ENCODE measurements at places on chromosomes 11 and 22.
A peak's percentile ranks its signal among the peaks of the same experiment; 100 is the strongest.

- no peak for DNase-seq
Observed at GRCh38 chr22:29353286-29353685, 35.1 kb downstream of the AP1B1 start.

- DNase-seq = no peak
Observed at GRCh38 chr11:57308426-57309060, 16.2 kb downstream of the TNKS1BP1 start.

DNA sequence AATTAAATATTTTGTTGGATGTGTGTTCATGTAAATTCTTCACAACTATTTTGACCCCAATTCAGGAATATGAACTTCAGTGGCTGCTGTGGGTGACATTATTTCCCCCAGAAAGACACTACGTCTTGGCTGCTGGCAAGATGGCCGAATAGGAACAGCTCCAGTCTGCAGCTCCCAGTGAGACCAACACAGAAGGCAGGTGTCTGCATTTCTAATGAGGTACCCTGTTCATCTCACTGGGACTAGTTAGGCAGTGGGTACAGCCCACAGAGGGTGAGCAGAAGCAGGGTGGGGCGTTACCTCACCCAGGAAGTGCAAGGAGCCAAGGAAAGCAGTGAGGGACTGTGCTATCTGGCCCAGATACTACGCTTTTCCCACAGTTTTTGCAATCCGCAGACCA is 65.3 kb downstream of the ZBTB44 start:
- no peak for DNase-seq

DNA sequence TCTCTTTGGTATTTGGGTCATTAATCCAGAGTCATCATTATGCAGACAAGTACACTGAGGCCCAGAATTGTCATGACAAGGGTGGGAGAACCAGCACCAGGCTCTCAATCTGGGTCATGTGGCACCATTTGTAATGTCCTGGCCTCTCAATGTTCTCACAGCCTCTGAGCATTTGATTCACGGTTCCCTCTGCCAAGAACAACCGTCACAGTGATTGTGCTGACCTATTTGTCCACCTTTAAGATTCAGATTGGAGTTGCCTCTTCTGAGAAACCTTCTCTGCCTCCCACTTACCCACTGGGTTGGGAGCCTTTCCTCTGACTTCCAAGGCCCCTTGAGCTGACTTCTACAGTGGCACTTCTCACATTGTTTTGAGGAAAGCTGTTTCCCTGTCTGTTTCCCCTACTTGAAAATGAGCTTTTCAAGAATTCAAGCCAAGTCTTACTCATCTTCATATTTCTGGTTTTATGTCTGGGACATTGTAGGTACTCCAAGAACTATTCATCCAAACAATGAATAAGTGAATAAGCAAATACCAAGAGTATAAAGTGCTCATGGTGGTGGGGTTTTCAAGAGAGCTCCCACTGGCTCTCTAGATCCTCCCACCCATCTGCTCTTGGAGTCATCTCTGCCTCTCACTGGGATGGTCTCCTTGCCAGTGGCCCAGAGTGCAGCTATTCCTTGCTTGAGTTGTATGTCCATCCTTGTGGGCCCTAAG is 126.4 kb upstream of the E2F8 start:
- DNase-seq = no peak

- no peak for DNase-seq
Observed at GRCh38 chr11:70702040-70702648, 303.8 kb downstream of the CTTN start.

DNA sequence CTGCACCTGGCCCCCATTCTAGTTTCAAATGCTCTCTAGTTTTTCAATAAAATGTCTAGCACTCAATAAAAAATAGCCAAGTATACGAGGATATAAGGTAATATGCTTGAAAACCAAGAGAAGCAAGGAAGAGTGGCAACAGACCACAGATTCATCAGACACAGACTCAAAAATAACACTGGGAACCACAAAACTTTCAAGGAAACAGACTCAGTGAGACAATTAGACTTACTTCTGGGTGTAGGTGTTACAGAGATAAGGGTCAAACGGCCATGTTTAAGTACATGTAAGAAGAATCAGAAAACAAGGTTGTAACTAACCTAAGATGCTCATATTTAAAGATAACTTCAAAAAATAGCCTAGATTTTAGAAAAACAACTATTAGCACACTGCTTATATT is 67.0 kb downstream of the TRMU start:
- DNase-seq = no peak

DNA sequence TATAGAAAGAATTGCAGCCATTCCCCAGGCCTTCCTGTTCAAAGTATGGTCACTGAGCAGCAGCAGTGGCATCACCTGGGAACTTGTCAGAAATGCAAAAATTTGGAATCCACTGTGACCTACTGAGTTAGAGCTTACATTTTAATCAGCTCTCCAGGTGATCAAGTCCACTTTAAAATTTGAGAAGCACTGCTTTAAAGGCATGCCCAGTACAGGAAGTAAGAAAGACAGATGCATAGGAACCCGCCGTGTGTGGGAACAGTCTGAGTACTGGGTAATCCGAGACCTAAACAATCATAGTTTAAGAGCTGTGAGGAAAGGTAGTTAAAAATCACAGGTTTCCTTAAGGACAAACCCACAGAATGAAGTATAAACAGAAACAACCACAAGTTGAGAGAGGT is 462.4 kb downstream of the RAB38 start:
- no peak for DNase-seq

DNA sequence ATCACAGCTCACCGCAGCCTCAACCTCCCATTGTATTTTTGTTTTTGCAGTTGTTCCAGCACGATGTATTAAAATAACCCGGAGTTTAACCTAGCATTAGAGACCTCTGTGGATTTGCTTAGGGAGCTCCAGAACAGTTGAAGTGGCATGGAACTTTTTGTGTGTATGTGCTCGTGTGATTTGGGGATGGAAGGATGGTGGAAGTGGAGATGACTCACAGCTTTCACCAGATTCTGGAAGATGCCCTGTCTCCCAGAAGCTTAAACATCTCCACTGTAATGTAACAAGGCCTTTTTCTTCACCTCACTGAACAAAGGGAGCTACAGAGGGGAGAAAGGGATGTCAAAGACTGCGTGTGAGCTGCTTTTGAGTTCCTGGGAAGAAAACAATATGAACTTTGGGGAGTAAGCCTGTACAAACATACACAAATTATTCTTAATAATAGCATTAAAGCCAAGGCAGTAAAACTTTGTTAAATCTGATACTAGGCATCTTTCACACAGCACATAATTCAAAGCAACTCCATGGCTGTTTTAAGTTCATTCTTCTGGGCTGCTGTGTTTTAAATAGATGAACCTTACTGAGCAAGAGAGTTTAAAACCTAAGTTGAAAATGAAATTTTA is 226.4 kb downstream of the ADAMTS15 start:
- DNase-seq = no peak

- no peak for DNase-seq
Observed at GRCh38 chr11:116501728-116502127, 271.1 kb downstream of the BUD13 start.

DNA sequence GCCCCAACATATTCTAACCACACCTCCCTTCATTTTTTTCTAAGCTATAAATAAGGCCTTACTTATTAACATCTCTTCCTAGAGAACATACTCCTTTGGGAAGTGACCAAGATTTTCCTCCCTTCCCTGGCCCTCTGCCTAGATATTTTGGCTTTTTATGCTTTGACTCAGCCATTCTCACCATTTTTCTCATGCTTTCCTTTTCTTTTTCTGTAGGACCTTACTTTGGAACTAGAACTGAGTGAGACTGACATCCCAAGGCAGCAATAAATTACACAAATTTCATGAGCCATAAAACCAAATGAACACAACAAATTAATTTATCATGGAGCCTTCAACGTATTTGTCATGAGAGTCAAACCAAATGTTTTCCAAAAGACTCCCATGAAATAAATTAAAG is 142.7 kb upstream of the CTSC start:
- DNase-seq = no peak

GRCh38 chr11:85886089-85887056 is 31.2 kb downstream of the CCDC83 start:
- no peak for DNase-seq

- peak; percentile 71 for DNase-seq
Observed at GRCh38 chr11:35334385-35335090, 84.8 kb downstream of the SLC1A2 start.

- DNase-seq = peak; percentile 68
Observed at GRCh38 chr22:31210556-31211421, 1.3 kb upstream of the LIMK2 start.

DNA sequence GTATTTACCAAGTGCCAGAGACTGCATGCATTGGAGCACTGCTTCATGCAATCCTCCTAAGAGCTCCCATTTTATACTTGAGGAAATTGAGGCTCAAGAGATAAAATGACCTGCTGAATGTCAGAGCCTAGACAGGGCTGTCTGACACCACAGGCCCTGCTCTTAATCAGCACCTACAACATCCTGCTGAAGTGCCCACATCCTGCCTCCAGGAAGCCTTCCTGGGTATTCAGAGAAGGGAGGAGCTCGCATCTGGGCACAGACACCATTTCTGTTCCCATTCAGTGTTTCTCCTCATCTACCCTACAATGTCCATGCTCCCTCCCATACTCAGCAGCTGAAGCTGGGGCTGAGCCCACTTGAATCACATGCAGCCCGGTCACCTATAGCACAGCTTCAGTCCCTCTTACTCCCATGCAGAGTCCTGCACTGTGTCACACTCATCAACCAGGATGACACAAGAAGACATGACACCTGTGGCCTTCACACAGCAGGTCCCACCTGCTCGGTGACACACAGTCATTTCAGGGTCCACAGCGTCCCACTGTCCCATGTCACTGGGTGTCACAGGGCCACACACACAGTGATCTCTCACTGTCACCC is 53.1 kb downstream of the PDE2A start:
- no peak for DNase-seq

- peak; percentile 34 for DNase-seq
Observed at GRCh38 chr11:6012035-6012668, 5.4 kb upstream of the OR56A4 start.

DNA sequence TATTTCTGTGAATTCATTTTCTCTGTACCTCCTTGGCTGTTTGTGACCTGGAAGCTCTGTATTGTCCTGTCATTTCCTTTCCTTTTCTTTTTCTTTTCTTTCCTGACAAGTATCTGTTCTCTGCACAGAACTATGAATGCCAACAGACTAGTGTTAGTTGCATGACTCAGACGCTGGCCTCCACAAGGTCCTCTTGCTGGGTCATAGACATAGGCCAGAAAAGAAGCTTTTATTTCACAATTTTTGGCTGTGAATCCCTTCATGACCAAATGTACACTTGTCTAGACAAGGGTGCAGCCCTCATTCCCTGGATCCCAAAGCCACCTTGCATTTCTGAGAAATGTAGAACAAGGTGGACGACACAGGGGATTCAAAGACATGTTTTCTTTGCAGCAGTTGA is 104.1 kb upstream of the MTNR1B start:
- no peak for DNase-seq

DNA sequence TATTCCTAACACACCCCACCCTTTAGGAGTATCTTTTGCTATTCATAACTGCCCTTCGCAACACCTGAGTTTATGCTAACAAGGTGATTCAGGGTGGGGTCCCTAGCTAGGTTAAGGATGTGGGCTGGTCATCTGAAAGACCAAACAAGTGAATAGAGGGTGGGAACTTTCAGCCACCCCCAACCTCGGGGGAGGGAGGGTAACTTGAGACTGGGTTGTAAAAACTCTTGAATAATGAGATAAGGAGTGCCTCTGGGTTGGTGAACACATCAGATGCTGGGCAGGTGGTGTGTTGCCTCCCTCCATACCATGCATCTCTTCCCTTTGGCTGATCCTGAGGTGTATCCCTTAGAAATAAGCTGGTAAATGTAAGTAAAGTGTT is 111.5 kb downstream of the SWAP70 start:
- no peak for DNase-seq

DNA sequence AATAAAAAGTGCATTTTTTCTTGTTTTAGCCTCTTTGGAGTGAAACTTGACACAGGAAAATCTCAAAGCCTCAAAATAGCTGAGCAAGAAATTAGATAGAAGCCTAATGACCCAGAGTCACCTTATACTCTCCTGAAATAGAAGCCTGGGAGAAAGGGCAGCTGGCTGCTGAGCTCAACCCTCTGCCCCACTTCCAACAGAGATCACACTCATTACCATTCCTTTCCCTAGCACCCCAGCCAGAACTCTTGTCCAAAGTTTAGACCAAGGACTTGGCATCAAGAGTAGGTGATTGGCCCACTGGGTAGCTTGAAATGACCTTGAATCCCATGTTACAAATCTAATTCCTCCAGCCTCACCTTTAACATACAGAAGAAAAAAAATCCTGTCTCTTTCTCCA is 62.7 kb upstream of the AMOTL1 start:
- DNase-seq = no peak

GRCh38 chr11:4393209-4393857 is at the start of gene TRIM21:
TSS of gene TRIM21 (minus strand) at chr11:4393702. CDS start at chr11:4390409, 3,293 bp downstream.
- DNase-seq = peak; percentile 94

DNA sequence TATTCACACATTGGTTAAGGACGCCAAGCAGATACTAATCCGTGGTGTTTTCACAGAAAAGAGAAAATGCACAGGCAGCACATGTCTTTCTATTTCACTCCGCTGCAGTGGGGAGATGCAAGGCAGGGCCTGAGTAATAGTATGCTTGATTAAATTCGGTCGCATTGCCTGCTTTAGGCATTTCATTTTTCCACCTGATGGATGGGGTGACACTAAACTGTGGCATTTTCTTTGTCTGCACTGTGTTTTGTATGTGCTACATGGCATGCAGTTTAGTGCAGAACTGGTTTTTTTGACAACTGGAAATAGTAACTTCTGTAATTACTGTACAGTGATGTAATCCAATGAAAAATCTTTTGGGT is 94.9 kb downstream of the SLC17A6 start:
- DNase-seq = no peak

DNA sequence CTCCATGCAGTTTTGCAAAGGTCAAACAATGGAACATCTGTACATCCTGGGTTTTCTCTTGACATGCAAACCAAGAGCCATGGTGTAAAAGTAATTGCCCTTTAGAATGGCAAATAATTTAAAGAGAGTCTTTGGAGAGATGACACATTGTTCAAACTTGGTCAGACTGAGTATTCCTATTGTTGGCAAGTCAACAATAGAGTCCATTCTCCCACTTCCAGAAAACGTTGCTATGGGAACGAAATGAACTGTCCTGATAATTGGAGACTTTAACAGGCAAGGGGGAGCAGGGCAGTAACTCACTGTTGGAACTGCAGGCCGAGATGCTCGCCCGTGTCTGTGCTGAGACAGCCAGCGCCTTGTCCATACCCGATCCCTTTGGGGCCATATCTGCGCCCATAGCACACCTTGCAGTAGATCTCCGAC is 13.9 kb downstream of the CSRP3 start:
- no peak for DNase-seq

GRCh38 chr11:22431106-22431505 is 92.9 kb downstream of the SLC17A6 start:
- no peak for DNase-seq

- DNase-seq = peak; percentile 93
Observed at GRCh38 chr22:27113211-27113635, 455.8 kb downstream of the MIAT start.
